Fibroblast of skin of abdomen (primary cell): ENCODE measurements at places on chromosomes 6 and 20.

DNA sequence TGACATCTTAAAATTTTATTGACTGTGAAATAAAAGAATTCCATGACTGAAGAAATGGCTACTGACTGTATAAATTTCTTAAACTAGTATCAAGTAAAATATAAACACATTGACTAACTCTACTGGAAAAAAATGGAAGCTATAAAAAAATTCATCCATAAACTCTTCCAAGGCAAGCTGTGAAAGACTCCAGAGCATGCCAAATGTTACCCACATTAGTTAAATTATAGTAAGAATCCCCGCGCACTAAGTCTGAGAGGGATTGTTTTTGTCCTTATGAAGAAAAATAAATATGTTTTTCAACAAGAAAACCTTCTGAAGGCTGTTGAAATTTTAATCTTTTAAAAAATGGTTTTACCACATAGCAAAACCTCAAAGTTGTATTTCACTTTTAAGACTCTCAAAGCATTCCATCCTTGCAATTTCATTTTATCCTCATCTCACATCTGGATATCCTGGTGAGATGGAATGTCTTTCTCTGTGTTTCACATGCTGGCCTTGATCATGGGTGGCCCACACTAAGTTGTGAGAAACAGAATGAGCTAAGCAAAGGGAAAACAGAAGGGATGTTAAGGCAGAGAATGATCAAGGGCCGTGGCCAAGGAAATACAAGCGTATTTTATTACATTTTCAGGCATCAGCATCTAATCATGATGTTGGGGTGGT is 732.5 kb downstream of the KIF16B start:
- peak; percentile 60 for DNase-seq

DNA sequence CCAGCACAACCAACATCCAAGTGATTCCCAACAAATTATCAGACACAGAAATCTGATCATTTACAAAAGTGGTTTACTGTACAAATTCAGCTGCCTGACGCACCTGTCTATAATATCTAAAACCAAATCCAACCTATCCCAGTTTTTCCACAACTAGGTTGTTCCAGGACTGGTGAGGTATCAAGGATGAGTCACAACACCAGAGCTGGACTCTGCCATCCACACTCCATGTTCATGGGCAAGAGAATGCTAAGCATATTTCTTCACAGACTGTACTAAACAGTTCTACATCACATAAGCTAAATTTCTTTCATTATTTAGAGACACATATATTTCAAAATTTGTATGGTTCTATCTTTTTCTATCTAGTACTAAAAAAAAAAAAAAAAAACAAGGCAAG is 141.6 kb downstream of the BTBD9 start:
- peak; percentile 15 for DNase-seq

DNA sequence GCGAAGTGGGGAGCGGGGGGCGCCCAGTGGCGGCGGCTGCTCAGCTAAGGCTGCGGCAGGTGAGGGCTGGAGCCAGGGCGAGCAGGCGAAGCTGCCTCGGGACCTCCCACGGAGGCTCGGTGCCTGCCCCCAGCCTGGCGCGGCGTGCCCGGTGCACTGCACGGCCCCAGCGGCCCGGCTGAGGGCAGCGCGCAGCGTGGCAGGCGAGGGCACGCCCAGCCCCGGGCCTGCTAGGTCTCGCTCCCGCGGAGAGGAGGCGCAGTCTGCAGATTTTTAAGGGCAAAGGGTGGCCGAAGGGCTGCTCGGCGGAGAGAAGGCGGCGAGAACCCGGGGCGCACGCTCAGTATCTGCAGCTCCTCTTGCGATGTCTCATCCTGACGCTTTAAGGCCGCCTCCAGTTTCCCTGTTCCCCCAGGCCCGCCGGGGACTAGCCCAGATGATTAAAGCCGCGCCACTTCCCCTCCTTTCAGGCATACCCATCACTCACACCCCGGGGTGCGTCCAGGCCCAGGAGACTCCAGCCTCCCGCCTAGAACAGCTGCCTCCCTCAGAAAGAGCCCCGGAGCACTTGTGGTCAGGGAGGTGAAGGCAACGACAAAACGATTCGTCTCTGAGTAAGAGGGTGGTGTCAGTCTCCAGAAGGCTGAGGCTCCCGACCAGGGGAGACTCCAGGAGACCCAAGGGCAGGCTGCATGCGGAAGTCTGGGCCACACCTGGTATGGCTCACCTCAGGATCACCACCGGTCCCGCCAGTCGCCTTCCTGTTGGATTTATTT is at the start of gene FERMT1:
Gene FERMT1 (minus strand): TSS at position 158 of the 776 bp plus-strand sequence. CDS start 3,476 bp downstream, outside the sequence.
- DNase-seq, result peak; percentile 56

GRCh38 chr6:144566868-144567615 is 281.9 kb downstream of the UTRN start:
- DNase-seq, result peak; percentile 28

GRCh38 chr6:32113386-32114352 is 4.5 kb upstream of the TNXB start:
- DNase-seq, result peak; percentile 70

GRCh38 chr6:75084018-75084417 is 121.8 kb downstream of the COL12A1 start:
- no peak for DNase-seq

DNA sequence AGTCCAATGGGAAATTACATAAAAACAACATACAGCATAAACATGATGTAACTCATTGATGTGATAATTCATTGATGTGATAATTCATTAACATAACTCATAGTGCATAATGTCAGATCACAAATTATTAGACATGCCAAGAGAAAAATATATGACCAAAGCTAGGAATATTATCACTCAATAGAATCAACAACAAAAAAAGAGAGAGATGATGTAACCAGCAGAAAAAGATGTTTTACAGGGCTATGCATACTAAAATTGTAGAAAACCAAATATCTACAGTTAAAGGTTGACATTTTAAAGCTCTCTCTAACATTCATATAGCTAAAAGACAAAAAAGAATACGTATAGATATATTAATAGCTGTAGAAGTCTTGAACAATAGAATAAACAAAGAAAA is 1067.2 kb upstream of the ADGRB3 start:
- DNase-seq, result no peak

- peak; percentile 64 for DNase-seq
These were observed 58.1 kb downstream of the RNF217 start for GRCh38 chr6:125020385-125020784.

DNA sequence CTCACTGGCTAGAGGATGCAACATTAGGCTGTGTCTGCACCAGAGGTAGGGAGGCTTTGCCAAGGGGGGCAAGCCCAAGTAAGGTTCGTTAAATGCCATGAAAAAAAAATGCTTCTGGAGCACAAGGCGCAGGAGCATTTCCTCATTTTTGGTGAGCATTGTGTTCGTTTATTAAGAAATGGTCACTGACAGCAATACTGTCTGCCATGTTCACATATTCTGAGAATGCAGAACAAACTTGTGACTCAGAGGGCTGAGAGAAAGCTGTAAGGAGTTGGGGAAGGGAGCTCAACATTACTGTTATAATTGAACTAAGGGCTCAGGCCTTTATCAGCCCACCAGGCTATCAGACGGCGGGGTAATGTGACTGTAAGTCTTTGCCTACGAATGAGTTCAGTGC is 465.4 kb upstream of the BTBD3 start:
- peak; percentile 62 for DNase-seq

- DNase-seq, result no peak
These were observed 60.6 kb downstream of the STK35 start for GRCh38 chr20:2162125-2162822.

DNA sequence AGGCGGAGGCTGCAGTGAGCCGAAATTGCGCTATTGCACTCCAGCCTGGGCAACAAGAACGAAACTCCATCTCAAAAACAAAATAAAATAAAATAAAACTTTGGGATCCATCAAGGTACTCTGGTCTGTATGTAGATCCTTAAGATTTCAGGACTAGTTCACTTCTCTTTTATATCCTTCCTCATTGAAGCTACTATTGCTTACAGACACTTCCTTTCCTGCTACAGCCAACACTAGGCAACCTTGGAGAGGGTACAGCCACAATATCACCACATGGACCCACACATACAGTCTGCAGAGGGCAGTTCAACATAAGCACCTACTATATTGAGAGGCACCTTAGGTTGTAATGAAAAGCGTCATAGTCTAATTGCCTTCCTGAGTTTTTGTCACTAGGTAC is 113.3 kb downstream of the ATXN1 start:
- DNase-seq, result no peak

GRCh38 chr6:30590509-30590908 is 19.3 kb downstream of the ABCF1 start:
- no peak for DNase-seq

- DNase-seq, result peak; percentile 81
These were observed 122.6 kb downstream of the GPX5 start for GRCh38 chr6:28648035-28648877.

DNA sequence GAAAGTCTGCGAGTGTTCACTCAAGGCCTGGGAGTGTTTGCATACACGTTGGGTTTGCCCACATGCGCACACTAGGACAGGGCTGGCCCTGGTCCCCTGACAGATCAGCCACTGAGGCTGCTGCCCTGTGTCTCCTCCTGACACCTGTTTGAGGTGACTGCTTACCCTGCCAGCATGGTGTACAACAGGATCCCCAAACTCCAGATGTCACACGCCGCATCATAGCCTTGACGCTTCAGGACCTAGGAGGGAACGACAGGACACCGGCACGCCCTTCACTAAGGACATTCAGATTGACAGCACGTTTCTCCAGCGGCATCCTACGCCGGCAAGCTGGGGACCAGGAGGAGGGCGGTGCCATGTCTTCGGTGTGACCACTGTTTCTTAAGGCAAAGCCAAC is 37.0 kb upstream of the MPC1 start:
- DNase-seq, result no peak

GRCh38 chr20:58824843-58825242 is 25.9 kb downstream of the GNAS-AS1 start:
- no peak for DNase-seq

DNA sequence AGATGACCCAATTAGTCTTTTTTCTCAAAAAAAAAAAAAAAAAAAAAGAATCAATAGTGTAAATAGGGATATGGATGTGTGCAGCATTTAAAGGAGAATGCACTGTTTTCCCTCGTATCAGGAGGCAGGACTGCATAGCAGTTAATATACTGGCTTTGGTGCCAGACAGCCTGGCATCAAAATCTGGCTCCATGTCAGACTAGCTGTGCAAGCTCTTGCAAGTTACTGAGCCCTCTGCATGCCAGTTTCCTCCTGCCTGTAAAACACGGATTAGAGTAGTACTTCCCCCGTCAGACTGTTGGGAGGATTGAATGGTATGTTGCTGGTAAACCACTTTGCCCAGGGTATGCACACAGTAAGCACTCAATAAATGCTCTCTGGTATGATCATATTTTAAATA is 594.2 kb upstream of the CHD6 start:
- no peak for DNase-seq

DNA sequence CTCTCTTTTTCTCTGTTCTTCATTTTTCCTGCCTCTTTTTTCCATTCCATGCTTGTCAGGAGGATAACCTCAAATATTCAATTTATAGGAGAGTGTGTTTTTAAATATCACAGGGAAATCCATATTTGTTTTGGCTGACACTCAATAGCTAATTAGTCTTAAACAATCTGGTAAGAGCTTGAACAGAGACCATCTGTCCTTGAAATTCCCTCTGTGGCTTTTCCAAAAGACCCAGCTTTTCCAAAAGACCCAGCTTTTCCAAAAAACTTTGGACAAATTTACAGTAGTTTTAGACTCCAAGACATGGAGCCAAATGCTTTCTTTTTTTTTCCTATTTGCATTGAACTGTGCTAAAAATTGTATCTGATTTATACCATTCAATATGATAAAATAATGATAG is 127.4 kb upstream of the FAM83B start:
- no peak for DNase-seq

GRCh38 chr20:46246559-46246958 is 61.7 kb downstream of the CDH22 start:
- DNase-seq, result no peak

DNA sequence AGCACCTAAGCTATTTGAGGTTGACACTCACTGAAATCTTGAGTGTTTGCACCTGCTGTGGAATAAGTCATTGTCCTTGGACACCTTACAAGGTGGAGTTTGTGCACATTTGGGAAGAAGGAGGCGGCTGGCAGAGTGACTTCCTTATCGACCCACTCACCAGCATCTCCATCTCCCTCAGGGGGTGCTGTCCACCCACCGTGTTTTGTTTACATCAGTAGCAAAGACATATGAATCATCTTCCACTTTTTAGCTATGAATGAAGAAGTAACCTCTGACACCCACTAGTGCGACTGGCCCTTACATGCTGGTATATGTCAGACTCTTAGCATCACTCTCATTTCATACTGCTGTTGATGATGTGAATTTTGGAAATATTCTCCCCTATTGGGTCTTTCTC is 119.5 kb upstream of the SGK1 start:
- DNase-seq, result no peak

DNA sequence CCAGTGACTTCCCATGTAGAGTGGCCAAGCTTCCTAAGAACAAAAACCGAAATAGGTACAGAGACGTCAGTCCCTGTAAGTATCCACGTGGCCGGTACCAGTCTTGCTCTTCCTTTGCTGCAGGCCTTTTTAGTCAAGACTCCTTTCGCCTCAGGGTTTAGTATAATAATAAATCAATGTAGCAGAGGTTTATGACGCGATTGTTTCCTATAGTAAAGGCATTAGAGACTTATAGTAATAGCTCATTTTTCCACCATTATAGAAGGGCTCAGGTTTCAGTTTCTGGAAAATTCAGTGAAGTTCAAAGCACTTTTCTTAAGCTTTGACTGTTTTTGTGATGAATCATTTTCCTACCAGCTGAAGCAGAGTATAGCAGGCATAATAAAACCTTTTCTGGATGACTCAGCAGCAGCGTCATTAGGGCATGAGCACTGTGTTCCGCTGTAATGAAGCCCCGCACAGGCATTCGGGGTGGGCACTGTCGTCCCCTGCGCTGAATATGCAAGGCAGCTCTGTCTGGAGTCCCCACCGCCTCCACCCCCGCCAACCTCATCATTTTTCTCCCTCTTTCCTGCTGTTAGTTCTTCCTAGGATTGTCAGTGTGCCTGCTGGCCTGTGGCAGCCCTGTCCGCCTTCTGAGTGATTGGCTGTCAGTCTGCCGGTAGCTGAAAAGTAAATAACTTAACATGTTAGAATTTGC is 51.3 kb downstream of the PTPN1 start:
- DNase-seq, result peak; percentile 97
